ENCODE measurements at places on chromosomes 12 and 14.
A peak's percentile ranks its signal among the peaks of the same experiment; 100 is the strongest.

- DNase-seq: peak; percentile 44
Measured at GRCh38 chr14:80930836-80931389, 10.6 kb downstream of the CEP128 start.

GRCh38 chr12:104505095-104505818 is 48.5 kb downstream of the CHST11 start:
- no peak for DNase-seq

DNA sequence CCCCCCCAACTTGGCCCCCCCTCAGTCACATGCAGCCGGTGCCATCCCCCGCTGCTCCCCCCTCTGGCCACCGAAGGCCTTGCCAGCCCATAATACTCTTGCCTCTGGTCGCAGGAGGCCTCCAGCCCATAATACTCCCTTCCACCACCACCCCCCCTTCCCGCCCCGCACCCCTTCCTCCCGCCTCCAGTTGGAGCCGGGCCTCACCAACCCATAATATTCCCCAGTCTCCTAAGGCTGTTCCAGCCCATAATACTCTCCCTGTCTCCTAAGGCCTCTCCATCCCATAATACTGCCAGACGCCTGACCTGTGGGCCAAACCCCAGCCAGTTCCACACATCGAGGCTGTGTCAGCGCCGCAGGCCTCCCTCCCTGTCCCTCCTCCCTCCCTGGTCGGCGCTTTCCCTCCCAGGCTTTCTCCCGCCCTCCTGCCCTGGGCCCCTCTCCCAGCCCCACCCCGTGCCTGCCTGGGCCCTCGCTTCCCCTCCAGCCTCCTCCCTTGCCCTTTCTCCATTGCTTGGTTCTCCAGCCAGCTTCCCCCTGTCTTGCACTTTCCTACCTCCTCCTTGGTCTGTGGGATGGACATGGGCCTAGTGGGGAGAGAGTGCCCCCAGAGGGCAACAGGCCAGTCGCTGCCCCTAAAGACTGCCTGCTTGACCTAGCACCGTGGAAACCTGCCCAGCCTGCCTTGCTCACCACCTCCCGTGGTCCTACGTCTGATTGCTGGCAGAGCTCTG is 6.8 kb upstream of the CHD4 start:
- peak; percentile 99 for DNase-seq

- DNase-seq: no peak
Measured at GRCh38 chr12:64478661-64479060, 26.7 kb downstream of the TBK1 start.

GRCh38 chr12:7439579-7440505 is 4.1 kb downstream of the CD163L1 start:
- DNase-seq: peak; percentile 99

DNA sequence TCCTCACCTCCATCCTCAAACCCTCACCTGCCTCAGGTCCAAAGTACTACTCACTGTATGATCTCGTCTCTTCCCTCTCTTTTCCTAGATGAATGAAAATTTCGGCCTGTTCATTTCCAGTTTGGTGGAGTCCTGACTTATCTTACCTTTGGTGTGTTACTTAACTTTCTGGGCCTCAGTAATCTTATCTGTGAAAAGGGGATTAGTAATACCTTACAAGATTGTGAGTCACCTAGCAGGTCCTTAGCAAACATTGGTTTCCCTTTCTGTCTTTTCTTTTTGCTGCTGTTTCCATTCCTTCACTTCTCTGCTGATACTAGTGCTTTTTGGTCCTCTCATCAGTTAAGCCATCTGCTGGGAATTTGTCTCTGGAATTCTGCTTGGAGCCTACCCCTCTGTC is 52.8 kb downstream of the AKAP6 start:
- no peak for DNase-seq

DNA sequence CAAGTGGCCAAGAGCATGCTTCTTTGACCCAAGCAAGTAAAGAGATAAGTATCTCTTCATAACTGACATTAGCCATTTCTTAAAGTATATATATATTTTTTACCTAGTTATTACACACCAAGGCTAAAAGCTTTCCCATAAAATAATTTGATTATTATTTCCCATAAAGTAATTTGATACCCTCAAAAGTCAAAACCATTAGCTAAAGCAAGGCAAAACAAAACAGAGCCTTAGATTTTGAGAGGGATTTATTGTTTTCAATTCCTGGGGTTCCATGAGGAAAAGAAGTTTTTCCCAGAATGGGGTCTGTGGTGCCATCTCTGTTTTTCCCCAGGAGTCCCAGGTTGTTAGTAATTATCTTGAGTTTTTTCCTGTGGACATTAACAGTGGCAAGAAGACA is 125.5 kb upstream of the NUDT4 start:
- no peak for DNase-seq

- no peak for DNase-seq
Measured at GRCh38 chr12:68573406-68573805, 37.3 kb upstream of the RAP1B start.

- no peak for DNase-seq
Measured at GRCh38 chr14:57938533-57938932, 72.6 kb upstream of the SLC35F4 start.

GRCh38 chr12:41212625-41213024 is 24.5 kb downstream of the PDZRN4 start:
- DNase-seq: no peak

DNA sequence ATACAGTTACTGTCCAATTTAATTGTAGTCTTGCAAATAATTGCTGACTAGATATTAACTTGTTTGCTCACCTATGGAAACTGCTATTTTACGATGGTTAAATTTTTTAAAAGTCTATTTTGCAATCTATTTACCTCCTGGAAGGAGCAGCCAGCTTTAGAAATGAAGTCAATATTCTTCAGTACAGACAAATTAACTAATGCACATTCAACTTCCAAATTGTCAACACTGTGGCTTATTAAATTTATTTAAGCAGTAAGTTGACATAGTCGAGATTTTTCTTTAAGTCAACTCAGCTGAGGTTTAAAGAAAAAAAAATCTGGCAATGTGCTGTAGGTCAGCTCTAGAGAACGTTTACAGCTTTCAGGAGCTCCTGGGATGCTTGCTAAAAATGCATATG is 221.2 kb downstream of the SSPN start:
- no peak for DNase-seq

GRCh38 chr12:130199581-130200390 is 37.5 kb downstream of the FZD10 start:
- no peak for DNase-seq

GRCh38 chr12:52205612-52206303 is 13.9 kb upstream of the KRT80 start:
- no peak for DNase-seq

GRCh38 chr12:89350260-89350629 is 2.1 kb downstream of the DUSP6 start:
- peak; percentile 57 for DNase-seq

DNA sequence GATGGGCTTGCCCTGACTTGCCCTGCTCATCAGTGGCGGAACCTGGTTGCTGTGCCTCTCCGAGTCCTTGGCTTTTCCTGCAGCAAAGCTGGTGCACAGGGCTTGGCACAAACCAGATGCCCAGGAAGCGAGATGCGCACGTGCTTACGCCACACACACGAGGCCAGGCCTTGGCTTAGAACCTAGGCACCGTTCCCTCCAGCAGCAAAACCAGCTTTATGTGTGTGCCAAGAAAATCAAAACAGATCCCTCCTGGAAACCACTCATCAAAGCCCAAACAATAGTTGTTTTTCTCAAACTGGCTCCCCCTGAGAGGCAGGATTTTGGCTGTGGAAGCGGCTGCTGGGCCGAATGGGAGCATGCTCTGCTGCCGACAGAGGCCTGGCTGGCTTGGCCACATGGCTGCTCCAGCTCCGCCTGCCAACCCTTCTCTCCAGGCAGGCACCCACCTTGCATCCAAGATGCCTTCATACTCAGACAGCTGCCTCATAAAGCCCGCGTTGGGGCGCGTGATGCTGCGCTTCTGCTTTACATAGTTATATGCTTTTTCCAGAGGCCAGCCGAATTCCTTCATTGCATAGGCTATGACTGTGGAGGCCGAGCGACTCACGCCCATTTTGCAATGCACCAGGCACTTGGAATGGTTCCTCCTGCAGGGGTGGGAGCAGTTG is 58.7 kb downstream of the SSH1 start:
- DNase-seq: no peak

DNA sequence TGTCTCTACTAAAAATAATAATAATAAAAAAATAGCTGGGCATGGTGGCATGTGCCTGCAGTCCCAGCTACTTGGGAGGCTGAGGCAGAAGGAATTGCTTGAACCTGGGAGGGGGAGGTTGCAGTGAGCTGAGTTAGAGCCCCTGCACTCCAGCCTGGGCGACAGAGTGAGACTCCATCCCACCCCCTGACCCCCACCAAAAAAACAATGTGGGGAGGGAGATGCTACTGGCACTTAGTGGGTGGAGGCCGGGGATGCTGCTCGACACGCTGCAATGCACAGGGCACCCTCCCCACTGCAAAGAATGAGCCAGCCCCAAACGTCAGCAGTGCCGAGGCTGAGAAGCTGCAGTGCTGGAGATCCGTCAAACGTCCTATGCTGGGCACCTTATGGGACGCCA is 77.5 kb upstream of the MAP1LC3B2 start:
- no peak for DNase-seq

GRCh38 chr12:96441816-96442215 is 41.6 kb upstream of the CDK17 start:
- no peak for DNase-seq

DNA sequence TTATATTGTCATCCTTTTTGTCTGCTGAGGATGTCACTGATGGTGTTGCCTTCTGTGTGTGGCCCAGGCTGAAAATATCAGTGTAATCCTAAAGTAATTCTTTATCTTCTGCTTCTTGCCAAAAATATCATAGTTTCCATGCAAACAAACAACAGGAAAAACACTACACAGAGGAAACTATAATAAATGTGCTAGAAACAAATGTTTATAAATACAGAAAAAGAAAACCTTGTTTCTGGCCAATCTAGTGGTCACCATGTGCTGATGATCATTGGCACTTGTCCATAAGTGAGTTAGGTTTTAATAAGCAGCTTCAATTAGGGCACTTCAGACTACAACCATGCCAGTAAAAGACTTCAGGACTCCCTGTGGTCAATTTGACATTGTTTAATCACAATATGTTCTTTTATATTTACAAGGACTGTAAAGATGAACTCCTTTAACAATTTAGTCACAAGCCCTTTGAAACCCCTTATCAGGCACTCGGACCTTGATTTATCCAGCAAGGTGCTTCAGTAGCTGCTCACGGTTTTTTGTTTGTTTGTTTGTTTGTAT is 124.8 kb downstream of the TMTC3 start:
- DNase-seq: no peak

DNA sequence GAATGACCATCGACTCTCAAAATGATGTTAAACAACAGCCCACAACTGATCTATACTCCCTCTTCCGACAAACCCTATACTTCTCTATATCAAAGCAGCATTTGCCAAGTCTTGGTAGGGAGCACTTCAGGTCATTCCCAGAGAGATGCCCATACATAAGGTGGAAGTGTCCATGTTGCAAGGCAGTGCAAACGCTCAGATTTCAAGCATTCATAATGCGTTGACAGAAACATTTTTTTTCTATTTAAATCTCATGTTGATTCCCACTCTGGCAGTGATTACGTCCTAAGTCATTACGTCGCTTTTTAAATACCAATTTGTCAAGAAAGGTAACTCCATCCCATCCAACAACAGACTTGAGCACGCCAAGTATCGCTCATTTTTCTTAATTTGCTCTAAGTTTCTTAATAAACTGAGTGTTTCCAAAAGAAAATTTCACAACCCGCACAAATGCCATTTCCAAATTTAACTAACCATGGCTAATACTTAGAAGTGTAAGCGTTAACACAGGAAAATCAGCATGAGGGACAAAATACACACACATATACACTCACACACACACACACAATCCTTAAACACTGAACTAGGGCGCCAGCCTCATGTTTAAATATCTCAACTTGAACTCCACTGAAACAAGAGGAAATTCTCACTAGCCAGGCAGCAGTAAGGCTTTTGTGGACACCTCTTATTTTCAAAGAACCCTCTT is 1.1 kb downstream of the GXYLT1 start:
- peak; percentile 80 for DNase-seq

DNA sequence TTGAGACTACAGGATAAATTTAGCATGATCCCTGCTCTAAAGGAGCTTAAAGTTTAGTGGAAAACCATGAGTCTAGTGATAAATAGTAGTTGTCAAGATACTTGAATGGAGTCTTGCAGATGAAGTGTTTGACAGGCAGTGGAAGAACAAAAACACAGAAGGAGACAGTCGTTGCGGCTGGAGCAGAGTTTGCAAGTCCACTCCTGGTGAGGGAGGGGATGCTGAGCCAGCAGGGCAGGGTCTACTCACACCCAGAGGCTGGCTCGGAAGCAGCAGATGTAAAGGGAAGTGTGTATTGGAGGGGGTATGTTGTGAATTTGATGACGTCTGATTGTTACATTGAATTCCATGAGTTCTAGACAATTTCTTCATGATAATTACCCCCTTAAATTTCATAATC is 61.3 kb downstream of the TRAF3 start:
- DNase-seq: no peak

GRCh38 chr12:80766897-80767296 is 50.2 kb downstream of the MYF5 start:
- DNase-seq: no peak

GRCh38 chr14:83255727-83256090 is 1722.1 kb upstream of the SEL1L start:
- no peak for DNase-seq

- DNase-seq: no peak
Measured at GRCh38 chr12:5612556-5613410, 180.9 kb downstream of the NTF3 start.

DNA sequence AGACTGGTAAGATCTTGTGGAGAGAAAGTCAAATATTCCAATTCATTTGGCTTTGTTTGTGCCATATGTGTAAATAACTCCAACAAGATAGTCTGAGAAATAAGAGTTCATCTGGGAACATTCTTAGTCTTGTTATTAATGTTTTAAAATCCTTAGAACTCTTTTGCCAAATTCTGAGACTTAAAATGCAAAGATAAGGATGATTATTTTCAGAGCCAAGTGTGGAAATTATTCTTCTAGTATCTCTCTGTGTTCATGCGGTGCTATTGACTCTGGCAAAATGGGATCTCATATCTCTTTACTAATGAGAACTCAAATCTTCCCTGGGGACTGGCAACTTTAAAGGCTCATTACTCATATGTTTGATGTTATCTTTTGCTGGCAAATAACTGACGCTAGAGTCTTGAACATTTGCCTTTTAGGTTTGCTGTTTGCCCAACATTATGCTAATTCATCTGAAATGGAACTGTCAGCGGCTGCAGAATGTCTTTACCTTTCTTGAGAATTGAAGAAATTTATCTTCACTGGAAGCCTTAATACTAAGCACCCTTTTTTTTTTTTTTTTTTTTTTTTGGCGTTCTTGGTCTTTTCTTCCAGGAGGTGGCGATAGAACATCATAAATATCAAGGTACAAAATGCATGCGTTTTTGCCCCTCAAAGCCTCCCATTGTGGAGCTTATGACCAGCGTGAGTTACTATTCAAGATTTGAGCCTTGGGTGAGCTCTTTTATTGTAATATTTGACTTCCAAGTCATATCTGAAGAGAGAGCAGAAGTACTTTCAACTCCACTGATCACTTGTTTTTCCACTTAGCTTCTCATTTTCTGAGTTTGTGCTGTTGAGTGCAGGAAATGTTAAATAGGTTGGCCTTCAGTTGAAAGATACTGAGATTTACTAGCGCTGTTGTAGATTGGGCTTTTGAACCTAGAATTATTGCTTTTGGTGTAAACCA is 86.5 kb downstream of the CAND1 start:
- DNase-seq: peak; percentile 84

GRCh38 chr12:109358154-109358869 is 10.6 kb downstream of the MYO1H start:
- no peak for DNase-seq

All from DMS53 (cell line).